ENCODE measurements at places on chromosomes 2 and 18. TPM values are rescaled to one million over a fixed set of nuclear protein-coding genes. Genes with fewer than 3 reads are reported as not detected.
A peak's percentile ranks its signal among the peaks of the same experiment; 100 is the strongest.

Gene ATP6V1B1
- 0.99 TPM for total RNA-seq

Gene ZBTB7C
- total RNA-seq = 0.15 TPM

Gene FEV
- total RNA-seq = not detected

Gene DRC1
- total RNA-seq = not detected

Gene NEUROD1
- total RNA-seq = not detected

Gene PRKAG3
- total RNA-seq = not detected

DNA sequence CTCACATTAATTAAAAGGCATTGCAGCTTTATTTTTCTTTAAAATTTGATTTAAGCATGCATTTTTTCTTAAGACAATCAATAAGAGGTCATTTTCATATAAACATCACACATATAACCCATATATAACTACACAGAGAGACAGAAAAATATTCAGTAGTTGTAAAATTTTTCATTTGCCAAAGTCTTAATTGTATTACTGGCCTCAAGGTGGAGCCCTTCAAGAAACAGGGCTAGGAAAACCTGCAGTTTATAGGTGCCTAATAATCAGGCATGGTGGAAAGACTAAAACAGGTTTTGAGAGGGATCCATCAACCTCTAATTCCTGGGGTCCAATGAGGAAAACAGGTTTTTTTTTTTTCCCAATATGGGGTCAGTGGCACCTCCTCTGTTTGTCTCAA is 71.3 kb upstream of the ZNF804A start:
- H3K4me3 ChIP-seq = no peak overlapping the region
- H3K36me3 ChIP-seq = no peaks in the 10 kb centered on the region
- H3K27me3 ChIP-seq = no peaks in the 10 kb centered on the region
- no peaks in the 10 kb centered on the region for H3K4me1 ChIP-seq
- H3K27ac ChIP-seq = no peak overlapping the region
- DNase-seq = no peak

DNA sequence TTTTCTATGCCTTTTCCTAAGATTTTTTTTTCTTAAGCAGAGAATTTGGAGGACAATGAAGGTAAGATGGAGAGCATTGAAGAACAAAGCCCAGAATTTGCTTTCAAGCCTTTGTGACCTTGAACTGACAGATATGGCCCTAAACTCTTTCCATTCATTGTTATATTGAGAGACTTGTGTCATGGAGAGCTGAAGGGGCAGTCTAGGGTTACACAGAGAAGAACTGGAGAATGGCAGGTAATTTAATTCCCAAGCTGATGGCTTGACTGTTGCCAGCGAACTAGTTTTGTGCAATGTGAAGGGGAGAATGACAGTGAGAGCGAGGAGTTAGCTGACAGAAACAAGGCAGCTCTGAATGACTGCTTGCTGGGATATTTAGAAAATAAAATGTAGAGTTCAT is 1344.2 kb downstream of the LRP1B start:
- H3K27me3 ChIP-seq = no peaks in the 10 kb centered on the region
- H3K4me1 ChIP-seq = no peaks in the 10 kb centered on the region
- no peak overlapping the region for H3K4me3 ChIP-seq
- no peak overlapping the region for H3K27ac ChIP-seq
- no peak for DNase-seq

DNA sequence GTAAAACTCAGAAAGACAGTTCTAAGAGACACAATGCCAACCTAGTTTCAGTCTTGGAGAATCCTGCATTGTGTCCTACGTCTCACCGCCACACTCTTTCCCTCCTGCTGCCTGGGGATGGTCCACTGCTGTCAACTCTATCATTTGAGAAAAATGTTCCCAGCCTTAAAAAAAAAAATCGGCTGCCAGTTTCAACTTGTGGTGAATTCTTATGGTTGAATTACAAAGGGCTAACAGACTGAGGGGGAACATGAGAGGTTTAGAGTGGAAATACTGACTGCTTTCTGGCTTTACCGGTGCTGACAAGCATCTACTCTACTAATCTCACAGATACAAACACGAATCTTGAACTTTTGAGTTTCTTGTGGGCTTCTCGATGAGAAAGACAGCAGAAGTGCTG is 74.0 kb downstream of the NAB1 start:
- H3K36me3 ChIP-seq = no peaks in the 10 kb centered on the region
- no peak overlapping the region for H3K27ac ChIP-seq
- peaks cover 8% of the 10 kb centered on the region for H3K4me1 ChIP-seq
- no peak for DNase-seq
- H3K27me3 ChIP-seq = no peaks in the 10 kb centered on the region
- no peak overlapping the region for H3K4me3 ChIP-seq

- H3K4me3 ChIP-seq = no peak overlapping the region
- H3K36me3 ChIP-seq = no peaks in the 10 kb centered on the region
- no peaks in the 10 kb centered on the region for H3K27me3 ChIP-seq
Observed at GRCh38 chr2:43478412-43479086, 117.3 kb downstream of the THADA start.

- H3K27me3 ChIP-seq = no peaks in the 10 kb centered on the region
- H3K36me3 ChIP-seq = no peaks in the 10 kb centered on the region
- DNase-seq = no peak
- H3K27ac ChIP-seq = no peak overlapping the region
- H3K4me3 ChIP-seq = no peak overlapping the region
Observed at GRCh38 chr2:128834207-128834879, 515.7 kb upstream of the HS6ST1 start.

DNA sequence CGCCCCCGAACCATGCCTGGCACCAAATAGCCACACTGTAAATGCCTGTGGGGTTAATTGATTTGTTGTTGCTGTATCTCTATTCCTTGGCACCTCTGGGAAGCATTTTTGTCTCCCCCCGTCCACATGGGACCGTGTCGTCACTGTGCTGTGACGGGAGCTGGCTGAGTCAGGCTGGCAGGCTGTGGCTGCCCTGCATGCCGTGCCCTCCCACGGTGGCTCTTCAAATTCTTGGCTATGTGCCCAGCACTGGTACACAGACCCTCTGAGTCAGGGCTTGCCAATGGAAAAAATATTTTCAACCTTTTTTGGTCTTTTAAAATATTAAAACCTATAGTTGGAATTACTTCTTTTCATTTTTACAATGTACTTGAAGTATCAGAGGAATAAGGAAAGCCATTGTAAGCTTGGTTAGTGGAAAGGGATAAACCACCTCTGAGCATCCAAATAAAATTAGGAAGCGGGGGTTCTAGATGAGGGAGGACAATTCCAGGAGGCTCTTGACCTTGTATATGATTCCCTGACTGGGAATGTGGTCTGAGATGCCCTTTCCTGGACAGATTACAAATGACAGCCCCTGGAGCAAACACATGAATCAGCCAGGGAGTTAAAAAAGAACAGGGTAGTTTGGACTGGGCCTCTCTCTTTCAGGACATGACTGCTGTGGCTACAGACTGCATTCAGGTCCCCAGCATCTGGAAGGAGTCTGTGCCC is 59.4 kb downstream of the DGKD start:
- H3K27ac ChIP-seq = no peak overlapping the region
- H3K36me3 ChIP-seq = peaks cover 13% of the 10 kb centered on the region
- no peaks in the 10 kb centered on the region for H3K4me1 ChIP-seq
- no peak overlapping the region for H3K4me3 ChIP-seq
- DNase-seq = no peak

DNA sequence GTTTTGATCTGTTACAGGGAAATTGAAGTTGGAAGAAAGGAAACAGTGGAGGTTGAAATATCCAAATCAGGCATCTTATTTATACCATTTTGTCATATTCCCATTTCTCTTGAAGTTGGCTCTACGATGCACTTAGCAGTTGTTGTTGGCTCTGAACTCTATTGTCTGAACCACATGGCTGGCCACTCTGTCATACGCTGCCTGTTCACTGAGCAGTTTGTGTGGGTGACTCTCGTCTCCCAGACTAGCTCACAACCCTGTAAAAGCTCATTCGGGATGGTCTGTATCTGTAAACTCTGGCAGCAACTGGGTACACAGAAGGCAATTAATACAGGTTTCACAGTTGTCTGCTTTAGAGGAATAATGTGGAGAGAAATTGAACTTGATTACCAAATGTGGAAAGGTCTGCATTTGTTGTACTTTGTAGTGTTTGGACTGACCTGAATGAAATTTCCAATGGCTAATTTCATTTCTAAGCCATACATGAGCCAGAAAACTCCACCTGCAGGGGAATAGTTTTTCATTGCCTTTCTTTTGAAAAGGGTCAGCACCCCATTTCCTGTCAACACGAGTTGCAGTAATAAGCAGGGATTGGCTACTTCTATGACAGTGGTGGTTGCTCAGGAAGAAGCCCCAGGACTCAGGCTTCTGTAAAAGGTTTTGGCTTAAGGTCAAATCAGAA is 378.2 kb downstream of the OSR1 start:
- H3K4me3 ChIP-seq = no peak overlapping the region
- DNase-seq = no peak
- no peaks in the 10 kb centered on the region for H3K4me1 ChIP-seq
- no peak overlapping the region for H3K27ac ChIP-seq

- H3K36me3 ChIP-seq = no peaks in the 10 kb centered on the region
- H3K27me3 ChIP-seq = no peaks in the 10 kb centered on the region
- H3K4me1 ChIP-seq = peaks cover 9% of the 10 kb centered on the region
Observed at GRCh38 chr2:160920061-160920460, 240.2 kb upstream of the TANK start.

- DNase-seq = no peak
- no peak overlapping the region for H3K4me3 ChIP-seq
- no peaks in the 10 kb centered on the region for H3K36me3 ChIP-seq
Observed at GRCh38 chr2:230434677-230435324, 18.8 kb downstream of the SP100 start.

GRCh38 chr18:32424696-32425095 is 46.0 kb downstream of the GAREM1 start:
- H3K27ac ChIP-seq = no peak overlapping the region
- peaks cover 8% of the 10 kb centered on the region for H3K4me1 ChIP-seq
- no peaks in the 10 kb centered on the region for H3K36me3 ChIP-seq
- DNase-seq = no peak
- no peaks in the 10 kb centered on the region for H3K27me3 ChIP-seq

- no peak overlapping the region for H3K4me3 ChIP-seq
- no peaks in the 10 kb centered on the region for H3K27me3 ChIP-seq
- peaks cover 22% of the 10 kb centered on the region for H3K4me1 ChIP-seq
- no peaks in the 10 kb centered on the region for H3K36me3 ChIP-seq
- H3K27ac ChIP-seq = peak overlapping the region; percentile 64
Observed at GRCh38 chr2:117936871-117937428, 76.9 kb downstream of the CCDC93 start.

GRCh38 chr18:11271954-11272353 is 122.6 kb upstream of the PIEZO2 start:
- H3K27me3 ChIP-seq = no peaks in the 10 kb centered on the region
- no peak overlapping the region for H3K4me3 ChIP-seq
- no peak overlapping the region for H3K27ac ChIP-seq
- peaks cover 18% of the 10 kb centered on the region for H3K4me1 ChIP-seq
- DNase-seq = no peak

- no peaks in the 10 kb centered on the region for H3K4me1 ChIP-seq
- H3K27ac ChIP-seq = no peak overlapping the region
- no peaks in the 10 kb centered on the region for H3K27me3 ChIP-seq
- DNase-seq = no peak
- H3K4me3 ChIP-seq = no peak overlapping the region
- no peaks in the 10 kb centered on the region for H3K36me3 ChIP-seq
Observed at GRCh38 chr2:109677835-109678580, 63.8 kb downstream of the SOWAHC start.

DNA sequence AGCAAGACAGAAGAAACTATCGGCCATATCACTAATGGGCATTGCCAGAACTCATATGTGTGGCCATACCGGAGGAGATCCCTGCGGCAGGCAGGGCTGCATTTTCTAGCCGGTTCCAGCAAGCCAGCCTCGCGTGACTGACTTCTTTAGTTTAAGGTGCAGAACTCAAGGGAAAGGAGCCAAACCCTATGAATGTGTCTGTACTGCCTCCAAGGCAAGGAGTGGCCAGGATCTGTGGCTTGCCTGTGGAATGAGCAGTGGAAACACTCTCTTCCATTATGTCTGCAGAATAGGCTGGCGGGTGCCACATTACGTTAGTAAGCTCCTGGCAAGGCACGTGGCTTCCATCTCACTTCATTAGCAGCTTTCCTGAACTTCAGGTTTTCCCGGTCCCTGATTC is 137.6 kb downstream of the ATL2 start:
- no peak for DNase-seq
- H3K27me3 ChIP-seq = no peaks in the 10 kb centered on the region
- H3K4me1 ChIP-seq = no peaks in the 10 kb centered on the region
- H3K36me3 ChIP-seq = no peaks in the 10 kb centered on the region

Data from neural progenitor cell (in vitro differentiated cells).